Pancreas (tissue), 10 donors: ENCODE measurements at places on chromosomes 6 and 20. TPM values are rescaled to one million over a fixed set of nuclear protein-coding genes. Genes with fewer than 3 reads are reported as not detected.

Gene TCF21
- 0.53 TPM for polyA plus RNA-seq

Gene SAMD10
- 5.6 TPM for polyA plus RNA-seq

Gene COL11A2
- 3.1 TPM for polyA plus RNA-seq

Gene EPB41L1
- polyA plus RNA-seq: 17.6 TPM

Gene CLVS2
- polyA plus RNA-seq: under 0.01 TPM

Gene RAB5IF
- polyA plus RNA-seq: 31.8 TPM

Gene ASIP
- polyA plus RNA-seq: not detected

Gene POLR1H
- polyA plus RNA-seq: 29.8 TPM

Gene CNR1
- polyA plus RNA-seq: 0.96 TPM

Gene RAMACL
- 0.49 TPM for polyA plus RNA-seq

Gene C4A
- polyA plus RNA-seq: 40.3 TPM

Gene FRK
- polyA plus RNA-seq: 0.72 TPM

Gene WFDC2
- 21.4 TPM for polyA plus RNA-seq

Gene SEC63
- 34.4 TPM for polyA plus RNA-seq

Gene NKAPL
- polyA plus RNA-seq: 0.80 TPM

Gene RBM24
- polyA plus RNA-seq: 0.38 TPM

Gene ATXN1
- polyA plus RNA-seq: 4.9 TPM

Gene CST2
- polyA plus RNA-seq: 7.5 TPM

Gene SLC16A10
- 5.1 TPM for polyA plus RNA-seq

Gene ARG1
- polyA plus RNA-seq: 2.0 TPM

Gene TM9SF4
- 23.7 TPM for polyA plus RNA-seq

Gene HMGCLL1
- polyA plus RNA-seq: 1.1 TPM

Gene PRELID3B
- 24.9 TPM for polyA plus RNA-seq

Gene ANKRD6
- polyA plus RNA-seq: 14.7 TPM

Gene MTO1
- polyA plus RNA-seq: 11.4 TPM

Gene PPARD
- 14.1 TPM for polyA plus RNA-seq
